GM03348 (cell line): ENCODE measurements at places on chromosomes 12 and 14.

- DNase-seq, result no peak
Measured at GRCh38 chr12:843609-844008, 91.2 kb downstream of the WNK1 start.

GRCh38 chr14:76380991-76381390, 5.1 kb downstream of the ESRRB start:
- no peak for DNase-seq

DNA sequence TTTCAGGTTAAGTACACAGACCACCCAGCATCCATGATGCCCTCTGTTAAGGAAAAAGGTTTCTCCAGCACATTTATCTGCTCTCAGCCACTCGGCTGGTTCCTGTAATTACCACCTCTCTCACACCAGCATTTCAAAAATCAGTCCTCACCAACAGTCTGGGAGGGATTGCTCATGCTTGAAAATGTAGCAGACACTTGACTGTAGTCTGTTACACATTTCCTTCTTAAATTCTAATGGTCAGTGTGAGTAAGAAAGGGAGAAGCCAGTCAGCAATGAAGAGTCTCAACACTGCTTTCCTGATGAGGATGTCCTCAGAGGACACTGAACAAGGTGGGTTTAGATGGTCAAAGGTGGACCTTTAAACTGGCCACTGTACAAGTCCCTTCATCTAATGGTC, 6.0 kb downstream of the ZBTB39 start:
- no peak for DNase-seq

DNA sequence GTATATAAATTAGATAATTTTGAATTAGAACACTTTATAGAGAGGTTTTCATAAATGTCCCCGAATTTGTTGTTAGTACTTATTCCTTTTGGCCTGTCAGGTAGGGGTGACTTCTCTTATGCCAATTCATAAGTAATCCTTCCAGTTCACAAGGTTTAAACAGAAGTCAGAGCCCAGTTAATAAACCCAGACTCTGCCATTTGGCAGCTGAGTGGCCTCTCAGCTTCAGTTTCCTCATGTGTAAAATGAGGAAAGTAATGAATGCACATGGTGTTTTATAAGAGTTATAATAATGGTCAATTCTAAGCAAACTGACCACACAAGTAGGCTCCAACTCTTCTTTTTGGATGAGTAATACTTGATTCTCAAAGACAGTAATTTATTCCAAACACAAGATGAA, 10.3 kb downstream of the MTERF2 start:
- DNase-seq, result no peak

DNA sequence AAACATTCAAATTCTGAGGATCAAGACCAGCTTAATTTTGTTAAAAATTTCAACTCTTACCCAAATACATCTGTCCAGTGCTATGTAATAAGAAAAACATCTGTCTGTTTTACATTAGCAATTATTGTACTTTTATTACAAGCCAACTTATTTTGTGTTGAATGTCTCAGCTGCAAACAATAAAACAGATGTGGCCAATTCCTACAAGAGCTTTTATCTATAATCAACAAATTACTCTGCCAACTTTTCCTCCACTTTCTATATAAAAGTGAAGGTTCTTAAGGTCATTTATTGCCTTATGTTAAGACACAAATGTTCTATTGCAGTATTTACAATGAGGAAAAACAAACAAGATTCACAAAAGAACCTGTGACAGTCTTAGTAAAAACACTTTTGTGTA, 72.7 kb downstream of the NOVA1 start:
- no peak for DNase-seq

GRCh38 chr14:76012354-76012753, 26.8 kb downstream of the IFT43 start:
- DNase-seq, result no peak
